Effector memory CD4-positive, alpha-beta T cell (primary cell): ENCODE measurements at places on chromosomes 12 and 14.

- DNase-seq: no peak
- H3K4me3 ChIP-seq: no peak overlapping the region
- H3K4me1 ChIP-seq: no peaks in the 10 kb centered on the region
- no peak overlapping the region for H3K27ac ChIP-seq
- H3K27me3 ChIP-seq: no peaks in the 10 kb centered on the region
Observed at GRCh38 chr12:49888461-49889151, 15.1 kb downstream of the FAIM2 start.

GRCh38 chr14:101233391-101233790, 327.9 kb upstream of the DIO3 start:
- no peaks in the 10 kb centered on the region for H3K36me3 ChIP-seq
- no peak for DNase-seq
- no peak overlapping the region for H3K27ac ChIP-seq
- H3K4me1 ChIP-seq: no peaks in the 10 kb centered on the region

- no peaks in the 10 kb centered on the region for H3K27me3 ChIP-seq
- H3K4me3 ChIP-seq: no peak overlapping the region
- no peak overlapping the region for H3K27ac ChIP-seq
Observed at GRCh38 chr14:106308839-106309389, 782.5 kb downstream of the TMEM121 start.

DNA sequence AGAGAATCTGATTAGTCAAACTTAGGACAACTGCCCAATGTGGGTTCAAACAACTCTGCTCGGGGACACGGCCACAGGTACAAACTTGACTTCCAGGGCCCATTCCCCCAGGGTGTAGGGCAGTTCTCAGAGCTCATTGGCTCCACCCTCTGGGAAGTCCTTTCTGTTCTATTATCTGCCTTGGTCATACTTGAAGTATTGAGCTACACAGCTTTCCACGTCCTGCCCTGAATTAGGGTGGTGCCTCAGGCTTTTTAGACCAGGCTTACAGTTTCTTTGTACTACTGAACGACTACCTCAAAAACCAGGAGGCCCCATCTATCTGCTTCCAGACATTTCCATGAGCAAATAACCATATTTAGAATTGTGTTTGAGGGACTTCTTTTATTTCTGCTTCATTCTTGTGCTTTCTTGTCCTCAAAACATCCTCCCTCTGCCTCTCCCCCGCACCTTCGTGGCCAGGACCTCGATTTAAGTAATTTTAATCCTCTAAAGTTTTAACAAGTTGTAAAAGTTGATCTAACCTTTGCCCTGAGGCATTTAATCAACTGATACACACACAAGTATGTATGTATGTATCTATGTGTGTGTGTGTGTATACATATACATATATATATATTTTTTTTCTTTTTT, 281.7 kb upstream of the AMIGO2 start:
- H3K27me3 ChIP-seq: no peaks in the 10 kb centered on the region
- H3K36me3 ChIP-seq: no peaks in the 10 kb centered on the region
- peaks cover 42% of the 10 kb centered on the region for H3K4me1 ChIP-seq
- H3K27ac ChIP-seq: peak overlapping the region; percentile 74
- H3K4me3 ChIP-seq: peak overlapping the region; percentile 30

GRCh38 chr12:122834104-122834920, 945 bp upstream of the HIP1R start:
- H3K4me1 ChIP-seq: peaks cover 11% of the 10 kb centered on the region
- H3K27ac ChIP-seq: no peak overlapping the region
- H3K27me3 ChIP-seq: no peaks in the 10 kb centered on the region
- DNase-seq: no peak
- peak overlapping the region; percentile 43 for H3K4me3 ChIP-seq
- no peaks in the 10 kb centered on the region for H3K36me3 ChIP-seq

DNA sequence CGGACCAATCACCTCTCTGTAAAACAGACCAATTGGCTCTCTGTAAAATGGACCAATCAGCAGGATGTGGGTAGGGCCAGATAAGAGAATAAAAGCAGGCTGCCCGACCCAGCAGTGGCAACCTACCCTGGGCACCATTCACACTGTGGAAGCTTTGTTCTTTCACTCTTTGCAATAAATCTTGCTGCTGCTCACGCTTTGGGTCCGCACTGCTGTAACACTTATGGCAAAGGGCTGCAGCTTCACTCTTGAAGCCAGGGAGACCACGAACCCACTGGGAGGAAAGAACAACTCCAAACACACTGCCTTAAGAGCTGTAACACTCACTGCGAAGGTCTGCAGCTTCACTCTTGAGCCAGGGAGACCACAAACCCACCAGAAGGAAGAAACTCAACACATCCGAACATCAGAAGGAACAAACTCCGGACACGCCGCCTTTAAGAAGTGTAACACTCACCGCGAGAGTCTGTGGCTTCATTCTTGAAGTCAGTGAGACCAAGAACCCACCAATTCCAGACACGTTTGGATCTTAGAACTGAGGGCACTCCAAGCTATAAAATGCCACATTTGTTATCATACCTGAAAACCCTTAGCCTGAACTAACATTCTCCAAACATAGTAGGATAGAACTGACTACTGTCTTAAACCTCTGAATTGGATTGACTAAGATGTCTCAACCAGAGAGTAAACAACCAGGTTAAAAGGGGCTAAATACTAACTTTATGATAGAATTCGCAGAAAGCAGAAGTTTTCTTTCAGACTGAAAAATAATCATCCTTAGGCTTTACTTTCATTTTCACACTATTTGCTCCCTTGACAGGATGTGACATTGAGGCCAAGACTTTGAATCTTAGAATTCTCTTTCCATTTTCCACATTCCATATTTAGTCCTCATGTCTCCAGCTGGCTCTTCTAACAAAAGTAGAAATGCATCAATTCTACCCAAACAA, 33.6 kb downstream of the CDKL1 start:
- no peaks in the 10 kb centered on the region for H3K27me3 ChIP-seq
- H3K4me1 ChIP-seq: no peaks in the 10 kb centered on the region
- peak overlapping the region; percentile 56 for H3K4me3 ChIP-seq
- peak overlapping the region; percentile 73 for H3K27ac ChIP-seq
- no peak for DNase-seq

DNA sequence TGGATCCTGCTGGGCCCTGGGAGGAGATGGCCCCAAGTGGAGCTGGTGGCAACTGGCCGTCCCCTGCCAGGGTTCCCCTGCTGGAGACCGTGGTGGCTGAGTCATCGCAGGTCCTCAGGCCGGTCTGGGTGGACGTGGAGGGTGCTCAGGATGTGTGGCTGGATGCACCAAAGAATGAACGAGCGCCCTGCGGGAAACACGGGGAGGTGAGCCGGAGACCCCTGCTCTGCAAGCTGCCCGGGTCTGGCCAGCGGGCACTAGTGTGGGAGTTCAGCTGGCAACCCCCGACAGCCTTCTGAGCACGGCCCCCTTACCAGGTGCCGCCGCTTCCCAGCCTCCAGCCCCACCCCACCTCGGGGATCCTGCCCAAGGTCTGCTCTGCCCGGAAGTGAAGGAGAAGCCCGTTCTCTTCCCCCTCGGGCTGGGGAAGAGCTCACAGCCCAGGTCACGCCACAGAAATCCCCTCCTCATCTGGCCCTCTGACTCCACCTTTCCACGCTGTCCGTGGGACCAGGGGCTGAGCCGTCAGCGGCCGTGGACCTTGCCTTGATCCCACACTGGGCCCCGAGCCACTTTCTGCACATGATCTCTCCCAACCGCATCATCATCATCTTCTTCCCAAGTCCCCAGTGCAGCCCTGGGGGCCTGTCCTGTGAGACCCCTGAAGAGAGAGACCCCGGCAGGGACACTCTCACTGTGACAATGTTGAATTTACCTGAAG, 165.5 kb downstream of the KIF26A start:
- no peak overlapping the region for H3K27ac ChIP-seq
- no peak for DNase-seq
- H3K27me3 ChIP-seq: no peaks in the 10 kb centered on the region
- no peak overlapping the region for H3K4me3 ChIP-seq
- no peaks in the 10 kb centered on the region for H3K36me3 ChIP-seq
- no peaks in the 10 kb centered on the region for H3K4me1 ChIP-seq

DNA sequence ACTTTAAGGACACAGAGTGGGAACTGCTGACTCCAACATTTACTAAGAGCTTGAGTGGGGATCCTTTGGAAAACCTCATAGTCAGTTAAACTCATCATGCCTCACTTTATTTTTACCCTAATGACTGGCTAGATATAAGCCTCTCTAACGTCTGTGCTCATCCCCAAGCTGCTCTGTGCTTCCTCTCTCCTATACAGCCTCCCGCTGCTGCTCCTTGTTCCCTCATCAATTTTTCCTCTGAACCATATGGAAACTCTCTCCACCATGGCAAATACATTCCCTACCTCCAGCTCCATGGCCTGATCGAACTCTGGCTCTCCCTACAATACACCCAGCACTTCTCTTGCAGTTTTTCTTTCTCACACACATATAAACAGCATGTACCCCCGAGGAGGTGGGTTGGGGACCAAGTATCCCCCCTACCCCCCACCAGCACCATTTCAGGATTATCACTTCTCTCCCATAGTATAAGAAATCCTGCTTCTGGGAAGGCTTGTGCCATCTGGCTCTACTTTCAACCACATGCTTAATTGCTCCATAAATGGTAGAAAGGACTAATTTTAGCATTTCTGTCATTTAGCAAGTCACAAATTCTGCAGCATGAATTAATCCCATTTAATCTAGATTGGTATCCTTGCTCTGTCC, 39.2 kb upstream of the DYRK2 start:
- no peak overlapping the region for H3K4me3 ChIP-seq
- no peaks in the 10 kb centered on the region for H3K27me3 ChIP-seq
- DNase-seq: no peak
- H3K36me3 ChIP-seq: no peaks in the 10 kb centered on the region
- H3K4me1 ChIP-seq: no peaks in the 10 kb centered on the region
- no peak overlapping the region for H3K27ac ChIP-seq

GRCh38 chr12:111600205-111600642, 1.1 kb upstream of the ATXN2 start:
- H3K27me3 ChIP-seq: no peaks in the 10 kb centered on the region
- H3K36me3 ChIP-seq: no peaks in the 10 kb centered on the region
- no peak for DNase-seq
- H3K4me1 ChIP-seq: peaks cover 5% of the 10 kb centered on the region

DNA sequence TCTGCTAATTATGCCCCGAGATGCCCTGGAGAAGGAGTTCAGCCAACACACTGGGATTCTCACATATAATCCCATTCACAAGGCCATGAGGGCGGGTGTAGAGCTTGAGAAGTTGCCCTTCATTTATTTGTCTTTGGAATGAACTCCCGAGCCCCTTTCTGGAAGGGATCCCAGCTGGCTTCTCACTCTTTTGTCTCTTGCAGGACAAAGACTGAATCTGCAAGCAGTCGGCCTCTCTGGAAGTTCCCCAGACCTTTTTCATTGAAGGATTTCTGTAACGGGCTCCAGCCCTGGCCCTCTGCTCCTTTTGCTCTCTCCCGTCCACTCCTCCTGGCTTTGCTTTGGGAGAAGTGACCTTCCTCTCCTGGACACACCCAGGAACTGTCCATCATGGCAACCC, 163.3 kb upstream of the SFSWAP start:
- no peak overlapping the region for H3K4me3 ChIP-seq
- no peak overlapping the region for H3K27ac ChIP-seq
- no peaks in the 10 kb centered on the region for H3K4me1 ChIP-seq

GRCh38 chr14:32675433-32675832, 263.2 kb upstream of the NPAS3 start:
- H3K36me3 ChIP-seq: no peaks in the 10 kb centered on the region
- H3K27ac ChIP-seq: no peak overlapping the region
- H3K27me3 ChIP-seq: no peaks in the 10 kb centered on the region
- no peaks in the 10 kb centered on the region for H3K4me1 ChIP-seq
- H3K4me3 ChIP-seq: no peak overlapping the region

GRCh38 chr12:22329621-22330020, 4.9 kb downstream of the ST8SIA1 start:
- H3K36me3 ChIP-seq: no peaks in the 10 kb centered on the region
- H3K27me3 ChIP-seq: no peaks in the 10 kb centered on the region
- no peak for DNase-seq
- peaks cover 25% of the 10 kb centered on the region for H3K4me1 ChIP-seq
- no peak overlapping the region for H3K4me3 ChIP-seq

- H3K36me3 ChIP-seq: no peaks in the 10 kb centered on the region
- peaks cover 16% of the 10 kb centered on the region for H3K27me3 ChIP-seq
- H3K27ac ChIP-seq: no peak within 1 kb of the TSS
Observed at GRCh38 chr12:94650143-94651056, at the start of gene TMCC3. TSS of gene TMCC3 (minus strand) at chr12:94650557. CDS start at chr12:94650430, 127 bp downstream.

DNA sequence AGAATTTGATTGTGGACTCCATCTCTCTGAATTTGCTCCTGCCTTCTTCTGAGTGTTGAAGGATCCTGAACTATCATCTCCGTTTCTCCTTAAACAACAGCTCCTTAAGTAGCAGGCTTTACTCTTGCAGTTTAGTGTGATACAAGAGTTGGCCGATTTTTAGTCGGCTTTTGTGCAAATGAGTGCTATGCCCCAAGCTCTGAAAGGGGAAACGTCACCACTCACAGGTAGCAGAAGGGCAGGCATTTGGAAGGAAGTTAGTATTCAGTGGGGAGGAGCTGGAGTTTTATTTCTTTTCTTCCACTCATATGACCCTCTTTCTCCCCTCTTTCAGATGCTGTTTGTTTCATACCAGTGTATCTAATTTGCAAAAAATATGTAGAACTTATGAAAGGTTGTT, 36.5 kb upstream of the LRRC10 start:
- DNase-seq: no peak
- no peaks in the 10 kb centered on the region for H3K36me3 ChIP-seq
- H3K4me3 ChIP-seq: no peak overlapping the region
- H3K27ac ChIP-seq: no peak overlapping the region
- H3K27me3 ChIP-seq: no peaks in the 10 kb centered on the region

GRCh38 chr12:57459750-57460467, at the start of gene GLI1:
TSS of gene GLI1 (plus strand) at chr12:57459785. CDS start at chr12:57463692, 3,907 bp downstream.
- peaks cover 35% of the 10 kb centered on the region for H3K4me1 ChIP-seq
- peak within 1 kb of the TSS; percentile 65 for H3K27ac ChIP-seq
- no peaks in the 10 kb centered on the region for H3K36me3 ChIP-seq
- DNase-seq: no peak

DNA sequence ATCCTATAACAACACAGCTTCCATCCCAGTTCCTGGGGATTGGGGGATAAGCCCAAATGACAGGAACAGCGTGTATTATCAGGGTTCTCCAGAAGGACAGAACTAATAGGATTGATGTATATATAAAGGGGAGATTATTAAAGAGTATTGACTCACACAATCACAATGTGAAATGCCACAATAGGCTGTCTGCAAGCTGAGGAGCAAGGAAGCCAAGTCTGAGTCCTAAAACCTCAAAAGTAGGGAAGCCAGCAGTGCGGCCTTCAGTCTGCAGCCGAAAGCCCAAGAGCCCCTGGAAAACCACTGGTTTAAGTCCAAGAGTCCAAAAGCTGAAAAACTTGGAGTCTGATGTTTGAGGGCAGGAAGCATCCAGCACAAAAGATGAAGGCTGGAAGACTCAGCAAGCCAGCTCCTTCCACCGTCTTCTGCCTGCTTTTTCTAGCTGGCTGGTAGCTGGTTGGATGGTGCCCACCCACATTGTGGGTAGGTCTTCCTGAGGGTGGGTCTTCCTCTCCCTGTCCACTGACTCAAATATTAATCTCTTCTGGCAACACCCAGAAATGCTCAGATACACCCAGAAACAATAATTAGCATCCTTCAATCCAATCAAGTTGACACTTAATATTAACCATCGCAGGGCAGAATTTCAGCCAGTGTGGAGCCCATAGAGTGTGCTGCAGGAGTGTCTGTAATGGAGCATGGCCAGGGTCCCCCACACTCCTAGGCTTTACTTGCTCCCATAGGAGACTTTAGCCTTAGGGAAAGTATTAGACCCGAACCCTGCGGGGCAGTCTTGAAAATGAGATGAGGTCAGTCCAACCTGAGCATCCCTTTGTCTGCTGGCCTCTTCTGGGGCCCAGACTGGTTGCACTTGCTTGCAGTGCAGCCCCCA, 111.1 kb downstream of the SINHCAF start:
- no peak overlapping the region for H3K27ac ChIP-seq
- no peak for DNase-seq
- no peak overlapping the region for H3K4me3 ChIP-seq
